Skeletal muscle cell (primary cell): ENCODE measurements at places on chromosomes 3 and 15.

DNA sequence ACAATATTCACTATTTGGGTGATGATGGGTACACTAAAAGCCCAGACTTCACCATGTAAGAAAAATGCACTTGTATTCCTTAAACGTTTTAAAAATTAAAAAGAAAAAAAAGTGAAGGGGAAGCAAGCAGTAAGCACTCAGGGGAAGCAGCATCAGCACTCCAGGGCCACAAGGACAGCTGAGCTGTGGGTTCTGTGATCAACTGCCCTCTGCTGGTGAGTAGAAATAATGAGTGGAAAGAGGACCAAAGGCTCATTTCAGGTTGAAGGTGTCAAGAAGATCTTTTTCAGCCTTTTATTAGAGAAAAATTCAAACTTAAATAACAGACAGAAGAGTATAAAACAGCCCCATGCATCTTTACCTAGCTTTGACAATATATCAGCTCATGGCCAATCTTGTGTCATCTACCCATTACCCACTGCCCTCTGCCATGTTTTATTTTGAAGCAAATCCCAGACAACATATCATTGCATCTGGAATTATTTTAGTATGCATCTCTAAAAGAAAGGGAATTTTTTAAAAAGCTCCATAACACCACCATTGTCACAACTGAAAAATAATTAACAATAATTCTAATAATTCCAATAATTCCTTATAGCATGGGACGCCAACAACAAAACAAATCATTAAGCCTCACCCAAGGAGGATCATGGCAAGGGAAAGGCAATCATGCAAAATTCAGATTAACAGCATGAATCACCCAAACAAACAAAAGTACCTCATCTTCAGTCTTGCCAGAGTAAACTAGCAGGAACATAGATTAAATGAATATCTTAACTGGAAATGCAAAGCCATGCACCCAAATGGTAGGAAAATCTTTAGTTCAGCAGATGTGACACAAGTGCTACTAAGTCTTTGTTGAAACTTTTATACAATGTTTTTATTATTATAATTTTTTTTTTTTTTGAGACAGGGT lies 42.5 kb downstream of the TAMM41 start:
- no peak for DNase-seq

DNA sequence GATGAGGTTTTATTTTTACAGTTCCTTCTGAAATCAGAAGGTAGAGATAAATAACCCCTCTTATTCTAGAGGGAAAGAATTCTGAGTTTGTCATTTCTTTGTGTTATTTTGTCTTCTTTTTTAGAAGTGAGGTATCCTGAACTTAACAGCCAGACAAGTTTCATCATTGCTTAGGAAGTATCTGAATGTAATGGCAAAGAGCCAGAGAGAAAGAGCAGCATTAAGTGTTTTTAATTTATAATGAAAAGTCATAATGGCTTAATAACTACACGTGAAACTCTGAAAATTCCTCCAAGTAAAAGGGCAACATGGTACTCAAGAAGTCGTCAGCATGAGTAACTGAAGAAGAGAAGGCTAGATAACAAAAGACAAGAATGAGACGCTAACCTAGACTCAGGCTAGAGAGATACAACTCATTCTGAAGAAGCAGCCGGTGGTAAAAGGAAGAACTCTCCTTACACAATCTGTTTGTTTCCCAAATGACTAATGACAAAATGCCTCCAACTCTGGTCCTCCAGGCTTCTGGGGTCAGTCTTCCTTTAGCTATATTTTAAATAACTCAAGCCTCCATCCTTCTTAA lies 116.2 kb upstream of the NECTIN3 start:
- no peak for DNase-seq

GRCh38 chr3:102478160-102478559 lies 43.3 kb downstream of the ZPLD1 start:
- no peak for DNase-seq

DNA sequence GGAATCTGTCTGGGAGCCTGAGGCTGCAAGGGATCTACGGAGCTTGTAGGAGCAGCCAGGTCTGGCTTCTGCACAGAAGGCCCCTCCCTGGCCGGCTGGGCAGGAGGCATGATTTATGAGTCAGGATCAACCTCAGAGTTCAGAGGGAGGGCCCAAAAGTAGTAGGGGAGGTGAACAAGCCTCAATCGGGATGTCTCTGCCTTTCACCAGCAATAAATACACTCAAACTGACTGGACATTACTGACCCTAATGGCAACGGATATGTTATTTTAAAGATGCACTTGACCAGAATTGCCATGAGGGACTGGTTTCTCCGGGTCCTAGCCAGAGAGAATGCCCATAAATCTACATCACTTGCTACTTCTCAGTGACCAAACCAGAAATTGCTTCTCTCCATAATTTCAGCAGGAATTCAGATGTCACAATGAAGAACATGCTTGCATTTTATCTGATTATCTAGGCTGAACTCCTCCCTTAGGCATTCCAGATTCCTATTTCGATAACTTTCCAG lies 109.6 kb upstream of the LMOD3 start:
- DNase-seq, result no peak

GRCh38 chr3:113249601-113250000 lies 38.2 kb downstream of the BOC start:
- DNase-seq, result no peak

- DNase-seq, result no peak
Measured at GRCh38 chr3:88000853-88001252, 58.0 kb downstream of the CGGBP1 start.

DNA sequence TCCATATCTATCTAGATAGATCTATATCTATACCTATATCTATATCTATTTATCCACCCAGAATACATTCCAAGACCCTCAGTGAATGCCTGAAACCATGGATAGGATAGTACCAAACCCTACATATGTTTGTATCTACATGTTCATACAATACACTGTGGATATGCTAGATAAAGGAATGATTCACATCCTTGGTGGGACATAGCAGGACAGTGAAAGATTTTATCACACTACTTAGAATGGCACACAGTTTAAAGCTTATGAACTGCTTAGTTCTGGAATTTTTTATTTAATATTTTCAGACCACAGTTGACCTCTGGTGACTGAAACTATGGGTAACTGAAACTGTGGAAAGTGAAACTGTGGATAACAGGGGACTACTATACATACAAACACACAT lies 198.8 kb upstream of the TTC14 start:
- no peak for DNase-seq

DNA sequence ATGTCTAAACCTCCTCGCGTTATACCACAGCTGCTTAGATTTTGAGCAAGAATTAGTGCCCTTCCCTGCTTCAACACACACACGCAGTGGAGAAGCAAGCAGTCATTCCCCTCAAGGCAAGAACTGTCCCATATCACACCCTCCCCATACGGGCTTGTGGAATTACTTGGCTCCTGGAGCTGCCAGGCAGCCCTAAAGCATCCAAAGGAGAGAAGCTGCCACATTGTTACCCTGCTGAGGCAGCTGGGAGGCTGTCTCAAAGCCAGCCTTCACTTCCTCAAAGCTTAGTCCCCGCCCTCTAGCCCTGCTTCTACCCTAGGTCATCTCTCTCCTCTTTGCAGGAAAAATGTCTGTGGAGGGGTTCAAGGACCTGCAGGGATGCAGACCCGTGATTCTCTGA lies 153.4 kb downstream of the RORA start:
- DNase-seq, result no peak

DNA sequence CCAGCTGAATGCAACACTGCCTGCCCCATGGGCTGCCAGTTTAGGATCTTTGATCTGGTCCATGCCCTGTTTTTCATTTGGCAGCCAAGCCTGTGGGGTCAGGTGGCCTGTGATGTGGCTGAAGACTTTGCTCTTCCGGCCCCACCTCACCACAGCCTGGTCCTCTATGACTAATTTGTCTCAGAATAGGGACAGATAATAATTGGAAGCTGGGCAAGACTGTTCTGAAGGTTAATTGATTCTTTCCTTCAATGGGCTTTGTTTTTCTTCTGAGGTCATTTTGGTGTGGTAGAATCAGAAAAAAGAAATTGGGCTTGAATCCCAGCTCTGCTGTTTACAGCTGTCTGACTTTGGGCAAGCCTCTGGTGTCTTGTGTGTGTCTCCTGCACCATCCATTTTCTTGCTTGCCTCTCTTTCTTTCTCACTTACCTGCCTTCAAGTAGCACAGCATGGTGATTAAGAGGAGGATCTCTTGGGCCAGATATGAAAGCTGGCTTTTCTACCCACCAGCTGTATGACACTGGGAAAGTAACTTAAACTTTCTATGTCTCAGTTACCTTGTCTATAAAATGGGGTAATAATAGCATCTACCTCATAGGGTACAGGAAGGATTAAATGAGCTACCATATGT lies 24.2 kb downstream of the ABHD2 start:
- no peak for DNase-seq
